CD14-positive monocyte (primary cell): ENCODE measurements at places on chromosomes 7 and 10. TPM values are rescaled to one million over a fixed set of nuclear protein-coding genes. Genes with fewer than 3 reads are reported as not detected.
A peak's percentile ranks its signal among the peaks of the same experiment; 100 is the strongest.

DNA sequence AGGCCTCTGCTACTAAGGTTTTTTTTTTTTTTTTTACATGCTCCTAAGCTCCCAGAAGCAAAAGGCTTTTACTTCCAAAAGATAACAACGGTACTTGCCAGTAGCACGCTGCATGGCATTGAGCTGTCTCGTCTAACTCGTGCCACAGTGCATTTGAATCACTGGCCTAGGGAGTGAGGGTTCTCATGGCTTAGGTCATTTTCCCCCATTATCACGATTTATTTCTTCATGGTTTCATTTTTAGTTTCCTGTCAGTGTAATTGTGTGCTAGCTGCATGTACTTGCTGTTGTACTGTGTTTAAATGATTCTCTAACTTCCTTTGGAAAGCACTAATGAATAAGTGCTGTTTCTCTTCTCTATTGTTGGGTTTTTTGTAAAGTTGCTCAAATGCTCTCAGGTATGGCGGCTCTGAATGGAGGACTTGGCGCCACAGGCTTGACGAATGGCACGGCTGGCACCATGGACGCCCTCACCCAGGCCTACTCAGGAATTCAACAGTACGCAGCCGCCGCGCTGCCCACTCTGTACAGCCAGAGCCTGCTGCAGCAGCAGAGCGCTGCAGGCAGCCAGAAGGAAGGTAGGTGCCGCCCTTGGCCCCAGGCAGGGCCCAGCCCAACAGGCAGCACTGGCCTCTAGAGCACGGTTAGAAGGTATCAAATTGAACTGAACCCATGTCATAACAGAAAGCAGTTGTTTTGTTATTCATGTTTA lies 290.5 kb downstream of the USP6NL start:
- DNase-seq: no peak
- no peak overlapping the region for H3K4me3 ChIP-seq
- no peaks in the 10 kb centered on the region for H3K27me3 ChIP-seq
- peak overlapping the region; percentile 9 for H3K27ac ChIP-seq
- no peaks in the 10 kb centered on the region for H3K4me1 ChIP-seq
- H3K36me3 ChIP-seq: peaks cover 97% of the 10 kb centered on the region

Gene FIGNL1
- 0.55 TPM for polyA plus RNA-seq

DNA sequence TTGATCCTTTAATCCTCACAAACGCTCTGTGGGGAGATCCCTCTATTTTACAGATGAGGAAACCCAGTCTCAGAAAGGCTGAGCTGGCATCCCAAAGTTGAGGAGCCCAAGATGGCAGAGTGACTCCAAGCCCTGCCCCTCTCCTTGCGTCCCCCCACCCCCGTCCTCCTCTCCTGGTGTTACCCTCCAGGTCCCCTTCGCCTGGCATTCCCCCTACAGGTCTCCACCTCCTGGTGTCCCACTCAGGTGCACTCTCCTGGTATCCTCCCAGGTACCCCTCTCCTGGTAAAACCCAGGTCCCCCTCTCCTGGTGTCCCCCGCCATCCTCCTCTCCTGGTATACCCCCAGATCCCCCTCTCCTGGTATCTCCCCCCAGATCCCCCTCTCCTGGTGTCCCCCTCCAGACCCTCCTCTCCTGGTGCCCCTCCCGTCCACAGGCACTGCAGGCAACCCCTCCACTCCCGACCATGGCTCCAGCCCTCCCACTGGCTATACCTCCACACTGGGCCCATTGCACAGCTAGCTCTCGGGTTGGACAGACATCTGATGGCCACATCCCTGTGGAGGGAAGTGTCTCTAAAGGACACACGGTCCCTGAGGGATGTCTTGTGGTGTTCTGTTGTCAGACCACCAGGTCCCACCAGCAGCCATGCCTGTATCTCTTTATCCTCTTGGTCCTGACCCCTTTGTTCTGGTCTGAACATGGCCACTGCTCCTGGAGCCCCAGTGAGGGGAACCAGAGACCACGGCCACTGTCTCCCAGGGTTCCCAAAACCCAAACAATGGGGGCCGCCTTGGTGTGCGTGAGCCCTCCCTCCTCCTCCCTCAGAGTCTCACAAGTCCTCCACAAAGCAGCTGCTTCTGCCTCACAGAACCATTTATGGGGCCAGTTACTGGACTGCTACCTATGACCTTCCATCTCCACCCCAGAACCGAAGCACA lies 37.2 kb downstream of the CALML3 start:
- DNase-seq: no peak
- no peak overlapping the region for H3K27ac ChIP-seq
- H3K27me3 ChIP-seq: no peaks in the 10 kb centered on the region
- H3K4me3 ChIP-seq: no peak overlapping the region

Gene SMARCD3
- 165 and 183 TPM in 2 replicates for polyA plus RNA-seq

Gene NKX1-2
- polyA plus RNA-seq: not detected in 2 replicates

- no peak overlapping the region for H3K4me3 ChIP-seq
- H3K4me1 ChIP-seq: no peaks in the 10 kb centered on the region
- H3K27me3 ChIP-seq: peaks cover 9% of the 10 kb centered on the region
- DNase-seq: no peak
- no peaks in the 10 kb centered on the region for H3K36me3 ChIP-seq
- H3K27ac ChIP-seq: no peak overlapping the region
Observed at GRCh38 chr10:6721480-6721879, 141.4 kb upstream of the PRKCQ start.

- H3K27me3 ChIP-seq: no peaks in the 10 kb centered on the region
- no peak overlapping the region for H3K27ac ChIP-seq
- H3K4me1 ChIP-seq: no peaks in the 10 kb centered on the region
- no peak overlapping the region for H3K4me3 ChIP-seq
- H3K36me3 ChIP-seq: no peaks in the 10 kb centered on the region
- DNase-seq: no peak
Observed at GRCh38 chr7:141360416-141360760, 190.8 kb upstream of the AGK start.

GRCh38 chr10:70147259-70147625 lies 742 bp upstream of the TYSND1 start:
- no peaks in the 10 kb centered on the region for H3K27me3 ChIP-seq
- peaks cover 29% of the 10 kb centered on the region for H3K4me1 ChIP-seq
- no peak for DNase-seq
- peaks cover 42% of the 10 kb centered on the region for H3K36me3 ChIP-seq

DNA sequence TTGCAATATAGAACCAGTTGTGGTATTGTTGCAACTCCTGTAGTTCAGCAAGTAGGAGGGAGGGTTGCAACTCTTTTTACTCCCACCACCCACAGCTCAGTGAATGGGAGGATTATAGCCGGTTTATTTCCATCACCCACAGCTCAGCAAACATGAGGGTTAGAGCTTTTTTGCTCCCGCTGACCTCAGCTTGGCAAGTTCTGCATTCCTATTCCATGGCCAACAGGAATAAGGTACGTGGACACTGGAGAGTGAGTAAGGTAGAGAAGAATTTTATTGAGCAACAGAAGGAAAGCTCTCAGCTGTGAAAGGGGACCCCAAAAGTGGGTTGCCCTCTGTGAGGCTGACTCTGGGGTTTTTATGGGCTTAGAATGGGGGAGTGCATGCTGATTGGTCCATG lies 167.1 kb upstream of the SMIM30 start:
- no peaks in the 10 kb centered on the region for H3K27me3 ChIP-seq
- H3K36me3 ChIP-seq: no peaks in the 10 kb centered on the region
- no peak for DNase-seq
- no peaks in the 10 kb centered on the region for H3K4me1 ChIP-seq

Gene ATOH7
- not detected for polyA plus RNA-seq

DNA sequence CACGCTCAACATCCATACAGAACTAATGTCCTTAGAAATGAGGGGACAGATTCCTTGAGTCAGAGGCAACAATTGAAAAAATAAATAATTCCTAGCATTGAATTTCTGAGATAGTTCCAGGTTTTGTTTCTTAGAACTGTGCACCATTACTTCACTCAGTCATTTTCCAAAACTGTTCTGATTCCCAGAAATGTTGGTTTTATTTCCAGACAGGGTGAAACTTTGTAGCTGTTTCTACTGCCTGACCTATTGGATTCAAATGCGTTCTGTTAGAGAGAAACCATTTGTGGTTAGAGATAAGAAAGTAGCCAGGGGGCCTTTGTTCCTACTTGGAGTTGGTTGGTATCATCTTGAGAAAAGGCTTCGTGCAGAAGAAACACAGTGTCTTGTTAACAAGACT lies 8.1 kb upstream of the DEPP1 start:
- DNase-seq: no peak
- H3K27ac ChIP-seq: no peak overlapping the region
- H3K36me3 ChIP-seq: peaks cover 100% of the 10 kb centered on the region
- H3K4me3 ChIP-seq: no peak overlapping the region

Gene CYP3A7
- not detected for polyA plus RNA-seq

Gene TMEM225B
- polyA plus RNA-seq: not detected

DNA sequence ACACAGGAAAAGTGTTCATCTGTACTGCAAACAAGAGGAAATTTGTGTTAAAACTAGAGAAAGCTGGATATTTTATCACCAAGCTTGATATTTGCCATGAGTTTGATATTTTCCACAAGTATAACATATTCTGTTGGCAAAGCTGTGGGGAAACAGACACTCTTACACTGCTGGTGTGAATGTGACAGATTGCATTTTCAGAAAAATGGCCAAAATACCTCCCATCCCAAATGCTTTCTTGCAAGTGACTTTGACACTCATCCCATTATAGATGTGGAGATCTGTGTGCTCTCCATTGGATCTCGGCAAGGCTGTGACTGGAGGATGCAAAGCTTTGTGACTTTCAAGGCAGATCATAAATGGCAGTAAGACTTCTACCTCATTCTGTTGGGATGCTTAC lies 30.5 kb downstream of the ZNF713 start:
- no peaks in the 10 kb centered on the region for H3K36me3 ChIP-seq
- no peak overlapping the region for H3K27ac ChIP-seq
- no peak for DNase-seq
- H3K4me3 ChIP-seq: no peak overlapping the region
- no peaks in the 10 kb centered on the region for H3K27me3 ChIP-seq
- H3K4me1 ChIP-seq: no peaks in the 10 kb centered on the region

Gene CUBN
- not detected for polyA plus RNA-seq

DNA sequence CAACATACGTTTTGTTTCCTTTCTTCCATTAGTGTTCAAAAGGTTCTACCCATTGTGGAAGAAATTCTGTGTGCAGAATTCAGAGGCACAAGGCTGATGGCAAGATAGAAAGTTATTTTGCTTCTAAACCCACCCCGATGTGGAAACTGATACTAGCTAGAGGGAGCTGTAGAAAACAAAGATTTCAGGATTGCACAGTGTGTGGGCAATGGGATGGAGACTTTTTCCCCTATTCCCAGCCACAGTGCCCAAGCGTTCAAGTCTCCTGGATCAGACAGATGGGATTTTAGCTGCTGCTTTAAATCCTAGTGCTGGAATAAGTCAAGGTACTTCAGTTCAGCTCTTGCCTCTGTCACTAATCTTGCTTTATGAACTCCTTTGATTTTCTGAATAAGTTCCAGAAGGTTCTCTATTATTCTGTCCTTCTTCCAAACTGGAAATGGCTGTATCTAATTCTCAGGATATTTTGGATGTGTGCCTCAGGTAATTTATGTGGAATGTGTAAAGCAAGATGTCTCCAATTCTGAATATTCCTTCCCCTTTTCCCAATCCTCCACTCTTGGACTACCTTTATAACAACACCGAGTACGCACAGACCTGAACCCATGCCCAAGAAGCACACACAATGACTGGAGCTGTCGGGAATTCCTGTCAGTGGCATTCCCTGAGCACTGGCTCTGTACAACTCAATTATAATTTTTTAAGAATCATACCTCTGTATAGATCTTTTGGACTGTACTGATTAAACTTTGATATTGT lies 473.0 kb downstream of the PLXDC2 start:
- H3K27ac ChIP-seq: no peak overlapping the region
- H3K36me3 ChIP-seq: no peaks in the 10 kb centered on the region
- no peak for DNase-seq
- no peaks in the 10 kb centered on the region for H3K27me3 ChIP-seq
- no peaks in the 10 kb centered on the region for H3K4me1 ChIP-seq

DNA sequence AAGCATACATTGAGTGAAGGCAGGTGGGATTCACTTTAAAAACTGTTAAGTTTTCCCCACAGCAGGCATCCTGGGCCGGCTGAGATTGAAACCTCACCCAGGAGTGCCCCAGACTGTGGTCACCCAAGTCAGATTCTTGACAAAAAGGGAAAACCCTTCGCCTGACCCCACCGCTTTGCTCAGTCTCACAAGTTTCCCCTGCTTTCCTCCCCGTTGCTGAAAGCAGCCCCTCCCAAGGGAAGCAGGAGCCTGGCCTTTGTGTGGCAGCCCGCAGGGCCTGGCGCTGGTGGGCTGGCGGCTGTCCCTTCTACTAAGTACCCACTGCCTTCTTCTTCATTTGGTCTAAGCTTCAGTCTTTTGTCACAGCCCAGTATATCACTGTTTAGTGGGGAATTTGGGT lies 16.0 kb downstream of the RNF32 start:
- H3K27me3 ChIP-seq: no peaks in the 10 kb centered on the region
- H3K27ac ChIP-seq: no peak overlapping the region
- no peak overlapping the region for H3K4me3 ChIP-seq

DNA sequence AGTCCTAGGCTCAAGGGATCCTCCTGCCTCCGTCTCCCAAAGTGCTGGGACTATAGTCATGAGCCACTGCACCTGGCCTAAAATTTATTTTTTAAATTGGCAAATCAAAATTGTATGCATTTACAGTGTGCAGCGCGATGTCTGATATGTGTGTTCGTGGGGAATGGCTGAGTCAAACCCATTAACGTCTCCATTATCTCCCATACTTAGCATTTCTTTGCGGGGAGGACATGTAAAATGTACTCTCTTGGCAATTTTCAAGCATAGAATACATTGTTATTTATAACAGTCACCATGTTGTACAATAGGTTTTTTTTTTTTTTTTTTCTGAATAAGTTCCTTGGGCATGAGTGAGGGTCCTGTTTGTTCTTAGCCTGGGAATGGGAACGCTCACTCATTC lies 3.8 kb downstream of the TMEM184A start:
- no peaks in the 10 kb centered on the region for H3K27me3 ChIP-seq
- no peak for DNase-seq
- no peak overlapping the region for H3K4me3 ChIP-seq
- H3K36me3 ChIP-seq: no peaks in the 10 kb centered on the region

DNA sequence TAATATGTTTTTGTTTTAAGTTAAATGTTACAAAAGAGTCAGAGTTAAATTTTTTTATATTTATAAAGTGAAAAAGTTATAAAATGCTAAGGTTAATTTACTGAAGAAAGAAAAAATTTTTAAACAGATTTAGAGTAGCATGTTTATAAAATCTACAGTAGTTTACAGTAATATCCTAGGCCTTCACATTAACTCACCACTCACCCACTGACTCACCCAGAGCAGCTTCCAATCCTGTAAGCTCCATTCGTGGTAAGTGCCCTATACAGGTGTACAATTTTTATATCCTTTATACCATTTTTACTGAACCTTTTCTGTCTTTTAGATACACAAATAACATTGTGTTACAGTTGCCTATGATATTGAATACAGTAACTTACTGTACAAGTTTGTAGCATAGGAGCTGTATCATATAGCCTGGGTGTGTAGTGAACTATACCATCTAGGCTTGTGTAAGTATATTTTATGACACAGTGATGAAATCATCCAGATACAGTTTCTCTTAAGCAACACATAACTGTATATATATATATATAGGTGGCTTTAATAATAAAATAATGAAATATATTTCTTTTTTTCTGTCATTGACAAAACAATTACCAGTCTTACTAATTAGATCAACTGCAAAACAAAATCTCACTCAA lies 79.6 kb downstream of the PTEN start:
- no peak for DNase-seq
- peaks cover 80% of the 10 kb centered on the region for H3K36me3 ChIP-seq
- no peak overlapping the region for H3K4me3 ChIP-seq
- H3K4me1 ChIP-seq: peaks cover 35% of the 10 kb centered on the region
- H3K27me3 ChIP-seq: no peaks in the 10 kb centered on the region
- H3K27ac ChIP-seq: no peak overlapping the region

- no peaks in the 10 kb centered on the region for H3K27me3 ChIP-seq
- no peak overlapping the region for H3K4me3 ChIP-seq
- no peak overlapping the region for H3K27ac ChIP-seq
Observed at GRCh38 chr10:95121904-95122303, 52.6 kb upstream of the CYP2C8 start.
